HT-29 (cell line): ENCODE measurements at places on chromosomes 5 and 9. TPM values are rescaled to one million over a fixed set of nuclear protein-coding genes. Genes with fewer than 3 reads are reported as not detected.

The TMEM171 gene
- total RNA-seq, result not detected in 2 replicates

The MLANA gene
- total RNA-seq, result not detected in 2 replicates

DNA sequence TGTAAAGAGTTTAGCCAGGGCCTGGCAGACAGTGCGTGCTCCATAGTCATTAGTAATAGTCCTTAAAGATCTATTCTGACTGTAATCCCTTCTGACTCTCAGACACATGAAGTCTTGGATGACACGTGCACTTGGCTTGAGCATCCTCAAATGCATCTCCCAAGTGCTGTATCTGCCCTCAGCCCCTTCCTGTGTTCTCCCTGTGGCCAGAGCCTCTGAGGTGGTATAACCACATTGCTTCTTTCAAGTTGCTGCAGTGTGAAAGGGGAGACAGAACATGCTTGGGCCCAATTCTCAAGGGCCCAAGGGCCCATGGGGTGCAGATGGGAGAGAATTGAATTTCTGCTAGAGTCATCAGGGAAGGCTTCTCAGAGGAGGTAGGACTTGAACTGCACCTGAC is 30.1 kb upstream of the HAND1 start:
- DNase-seq, result no peak

DNA sequence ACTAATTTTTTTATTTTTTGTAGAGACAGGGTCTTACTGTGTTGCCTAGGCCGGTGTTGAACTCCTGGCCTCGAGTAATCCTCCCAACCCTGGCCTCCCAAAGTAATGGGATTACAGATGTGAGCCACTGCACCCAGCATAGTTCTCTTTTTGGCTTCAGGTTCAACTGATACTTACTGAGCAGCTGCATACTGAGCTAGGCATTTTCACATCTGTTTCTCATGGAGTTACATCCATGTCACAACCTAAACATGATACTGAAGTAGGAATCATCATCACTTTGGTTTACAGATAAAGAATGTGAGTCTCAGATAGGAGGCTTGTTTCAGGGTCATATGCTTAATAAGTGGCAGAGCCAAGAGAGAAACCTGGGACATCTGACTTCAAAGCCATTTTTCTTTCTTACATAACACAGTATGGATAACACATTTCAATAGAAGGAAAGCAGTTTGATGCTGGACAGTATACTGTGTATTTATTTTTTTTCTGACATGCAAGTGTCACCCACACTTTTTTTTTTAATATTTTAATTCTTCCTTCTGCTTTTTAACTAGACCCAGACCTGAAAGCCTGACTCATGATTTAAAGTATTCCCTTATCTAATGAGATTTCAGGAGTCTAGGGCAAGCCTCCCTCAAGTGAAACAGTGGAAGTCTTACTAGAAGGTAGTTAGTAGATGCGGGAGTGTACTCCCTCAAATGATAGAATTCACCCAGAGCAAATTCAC is 90.8 kb downstream of the HACD4 start:
- peak; percentile 2 for DNase-seq

DNA sequence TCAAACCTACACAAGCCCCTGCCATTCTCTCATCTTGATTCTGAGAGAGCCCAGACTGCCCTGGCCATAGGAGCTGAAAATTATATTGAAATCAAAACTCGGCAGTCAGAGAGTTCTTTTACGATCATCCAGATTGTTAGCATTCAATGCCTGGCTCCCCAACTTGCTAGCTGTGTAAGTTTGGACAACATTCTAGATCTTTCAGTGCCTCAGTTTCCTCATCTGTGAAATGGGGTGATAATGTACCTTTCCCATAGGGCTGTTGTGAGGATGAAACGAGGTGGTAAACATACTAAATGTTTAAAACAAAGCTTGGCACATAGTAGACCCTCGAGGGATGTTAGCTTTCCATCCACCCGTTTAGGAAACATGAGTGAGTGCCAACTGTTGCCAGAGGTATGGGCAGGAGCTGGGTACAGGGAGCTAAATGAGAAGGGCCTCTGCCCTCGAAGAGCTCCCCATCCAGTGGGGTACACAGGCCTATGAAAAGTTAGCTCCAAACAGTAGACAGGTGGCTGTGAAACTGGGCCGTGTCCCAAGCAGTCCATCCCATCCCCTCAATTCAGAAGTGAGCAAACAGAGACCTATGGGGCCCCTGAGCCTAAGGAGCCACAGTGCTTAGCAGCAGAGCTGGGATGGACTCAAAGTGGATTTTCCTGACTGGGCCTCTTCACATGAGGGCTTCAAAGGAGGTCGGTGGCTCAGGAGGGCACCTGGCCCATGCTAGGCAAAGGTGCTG is 17.3 kb upstream of the IGFBPL1 start:
- no peak for DNase-seq

DNA sequence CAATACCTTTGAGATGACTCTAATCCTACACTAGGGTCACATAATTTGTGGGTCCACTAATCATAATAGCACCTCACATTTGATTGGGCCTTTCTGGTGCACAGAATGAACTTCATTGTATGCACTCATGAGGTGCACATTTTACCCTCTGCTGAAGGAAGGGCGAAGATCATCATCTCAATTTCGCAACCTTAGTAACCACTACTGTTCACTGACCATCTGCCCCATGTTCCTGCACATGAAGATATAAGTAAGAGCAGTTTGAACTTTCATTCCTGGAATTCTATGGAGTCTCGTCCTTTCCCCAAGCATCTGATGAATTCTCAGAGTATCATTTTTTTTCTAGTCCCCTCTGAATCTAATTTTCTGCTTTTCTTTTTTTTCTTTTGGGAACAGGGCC is 21.2 kb downstream of the GAS1 start:
- no peak for DNase-seq

DNA sequence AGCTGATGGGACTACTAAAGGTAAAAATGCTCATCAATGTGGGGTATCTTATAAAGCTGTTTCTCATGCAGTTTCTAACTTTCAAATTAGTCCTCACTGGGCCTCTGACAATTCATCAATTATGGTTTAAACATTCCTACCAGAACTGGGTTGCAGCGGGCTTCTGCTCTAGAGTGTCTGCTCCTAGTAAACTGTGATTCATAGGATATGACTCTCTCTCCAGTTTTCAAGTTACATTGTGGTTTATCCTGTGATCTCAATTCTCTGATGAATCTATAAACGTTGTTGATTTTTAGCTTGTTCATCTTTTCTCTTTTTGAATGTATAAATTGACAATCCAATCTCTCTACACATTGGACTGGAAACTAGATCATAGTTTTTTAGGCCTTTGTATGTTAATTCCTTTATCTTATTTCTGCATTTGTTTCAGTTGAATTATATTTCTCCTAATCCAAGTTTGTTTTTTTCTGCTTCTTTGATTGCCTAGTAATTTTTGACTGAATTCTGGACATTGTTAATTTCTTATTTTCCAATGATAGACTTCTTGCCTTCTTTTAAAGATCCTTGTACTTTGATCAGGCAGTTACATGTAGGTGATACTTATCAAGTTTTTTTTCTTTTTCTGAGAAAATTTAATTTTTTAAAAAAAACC is 822.6 kb downstream of the TLE1 start:
- no peak for DNase-seq

DNA sequence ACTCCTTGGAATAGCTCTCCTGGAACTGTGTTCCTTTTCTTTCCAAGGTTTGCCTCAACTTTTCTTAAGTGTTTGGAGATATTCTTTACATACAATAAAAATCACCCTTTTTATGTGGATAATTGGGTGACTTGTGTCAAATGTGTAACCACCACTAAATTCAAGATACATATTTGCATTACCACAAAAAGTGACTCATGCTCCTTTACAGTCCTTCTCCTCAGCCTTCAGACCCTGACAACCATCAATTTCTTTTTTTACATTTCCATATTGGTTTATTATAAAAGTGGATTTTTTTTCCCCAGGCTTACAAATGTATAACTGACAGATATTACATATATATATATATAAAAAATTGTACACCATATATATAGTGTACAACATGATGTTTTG is 372.0 kb upstream of the KCNN2 start:
- DNase-seq, result no peak
